ENCODE measurements at places on chromosomes 6 and 20. TPM values are rescaled to one million over a fixed set of nuclear protein-coding genes. Genes with fewer than 3 reads are reported as not detected.

Gene VSTM2L
- 43.2 TPM for total RNA-seq

Gene HLA-DRB1
- 1,304 TPM for total RNA-seq

Gene CDH26
- 4.0 TPM for total RNA-seq

Gene ID4
- total RNA-seq = 33.9 TPM

Data from upper lobe of left lung (tissue), 6 donors.